ENCODE measurements at places on chromosomes 1 and 21. TPM values are rescaled to one million over a fixed set of nuclear protein-coding genes. Genes with fewer than 3 reads are reported as not detected.

HEYL gene
- total RNA-seq, result 1.9 TPM

CNIH3 gene
- 4.2 TPM for total RNA-seq

C2CD4D gene
- 0.86 TPM for total RNA-seq

TMEM240 gene
- total RNA-seq, result 7.7 TPM

PFKFB2 gene
- 14.6 TPM for total RNA-seq

ETV3L gene
- 0.96 TPM for total RNA-seq

CASQ2 gene
- total RNA-seq, result not detected

KLHDC9 gene
- 7.0 TPM for total RNA-seq

FCRL4 gene
- total RNA-seq, result not detected

ACTN2 gene
- 2.3 TPM for total RNA-seq

PRR9 gene
- total RNA-seq, result not detected

AQP10 gene
- total RNA-seq, result not detected

KISS1 gene
- total RNA-seq, result 0.59 TPM

KCNE2 gene
- not detected for total RNA-seq

PMVK gene
- total RNA-seq, result 30.2 TPM

PDE9A gene
- total RNA-seq, result 28.2 TPM

ADAM30 gene
- total RNA-seq, result not detected

KLF17 gene
- total RNA-seq, result 0.09 TPM

FMO2 gene
- total RNA-seq, result not detected

LGALS8 gene
- total RNA-seq, result 14.2 TPM

MYBPHL gene
- 0.59 TPM for total RNA-seq

CLCA1 gene
- not detected for total RNA-seq

ADCY10 gene
- total RNA-seq, result not detected

TNNT2 gene
- total RNA-seq, result 8.6 TPM

IFI44 gene
- total RNA-seq, result not detected

BSND gene
- total RNA-seq, result 0.17 TPM

AIRE gene
- 0.17 TPM for total RNA-seq

KCNAB2 gene
- total RNA-seq, result 8.3 TPM

CFAP126 gene
- not detected for total RNA-seq

PODN gene
- total RNA-seq, result 0.17 TPM

CFHR2 gene
- total RNA-seq, result not detected

TMEM9 gene
- 86.4 TPM for total RNA-seq

KIF26B gene
- total RNA-seq, result 0.20 TPM

ILDR2 gene
- total RNA-seq, result 1.7 TPM

CFHR3 gene
- total RNA-seq, result 1.4 TPM

NFASC gene
- 5.0 TPM for total RNA-seq

PLEKHN1 gene
- 2.0 TPM for total RNA-seq

GPR25 gene
- not detected for total RNA-seq

NR1I3 gene
- total RNA-seq, result not detected

HSD3B2 gene
- not detected for total RNA-seq

TMEM200B gene
- total RNA-seq, result 12.6 TPM

S100A8 gene
- total RNA-seq, result not detected

FCGR2B gene
- total RNA-seq, result not detected

GJA9 gene
- total RNA-seq, result not detected

RGS8 gene
- total RNA-seq, result 0.07 TPM

TRIM58 gene
- total RNA-seq, result 1.7 TPM

Data from H9 (cell line).